ENCODE measurements at places on chromosomes 16 and 17. TPM values are rescaled to one million over a fixed set of nuclear protein-coding genes. Genes with fewer than 3 reads are reported as not detected.

DNA sequence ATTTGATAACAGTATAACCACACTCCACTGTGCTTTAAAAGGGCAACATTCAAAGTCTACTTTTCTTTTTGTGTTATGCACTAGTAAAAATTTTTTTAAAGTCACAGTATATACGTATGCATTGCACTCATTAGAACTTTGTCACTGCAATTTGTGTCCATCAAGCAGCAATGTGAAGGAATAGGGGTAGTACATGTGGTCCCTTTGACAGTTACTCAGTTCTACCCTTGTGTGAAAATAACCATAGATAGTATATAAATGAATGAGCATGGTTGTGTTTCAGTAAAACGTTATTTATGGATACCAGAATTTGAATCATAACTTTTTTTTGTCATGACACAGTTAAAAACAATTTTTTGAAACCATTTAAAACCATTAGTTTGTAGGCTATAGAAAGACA lies 30.7 kb downstream of the NFATC3 start:
- DNase-seq: no peak

DNA sequence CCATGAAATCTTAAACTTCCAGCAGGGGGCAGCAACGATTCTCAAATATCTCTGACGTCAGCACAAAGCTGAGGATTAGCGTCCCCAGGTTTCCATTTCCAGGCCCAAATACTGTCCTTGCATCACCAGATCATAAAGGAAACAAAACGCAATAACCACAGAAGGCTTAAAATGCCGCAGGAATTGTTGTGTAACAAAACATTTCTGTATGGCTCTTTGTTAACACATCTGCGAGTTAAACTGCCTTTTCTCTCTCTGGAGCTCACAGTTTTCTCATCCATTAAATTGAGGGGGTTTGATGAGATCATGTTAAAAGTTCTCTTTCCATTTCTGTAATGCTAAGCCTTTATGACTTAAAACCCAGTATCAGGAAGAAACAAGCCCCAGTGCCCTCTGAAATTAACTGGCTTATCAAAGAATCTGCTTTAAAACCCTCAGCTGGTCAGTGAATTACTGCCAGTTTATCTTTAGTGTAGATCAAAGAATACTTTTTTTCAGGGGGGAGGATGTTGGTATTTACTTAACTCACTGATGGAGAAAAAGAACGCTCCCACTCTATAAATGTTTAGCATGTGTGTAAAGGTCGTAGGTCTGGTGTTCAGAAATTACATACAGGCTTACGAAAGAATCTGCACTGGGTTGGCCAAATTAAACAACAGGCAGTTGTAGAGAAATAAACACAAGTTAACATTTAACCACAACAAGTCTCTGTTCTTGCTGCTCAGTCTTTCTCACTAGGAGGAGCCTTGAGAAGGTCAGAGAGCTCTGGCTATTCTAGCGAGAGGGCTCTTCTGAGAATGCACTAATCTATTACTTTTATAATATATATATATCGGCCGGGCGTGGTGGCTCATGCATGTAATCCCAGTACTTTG lies 10.6 kb upstream of the TERF2 start:
- DNase-seq: no peak

DNA sequence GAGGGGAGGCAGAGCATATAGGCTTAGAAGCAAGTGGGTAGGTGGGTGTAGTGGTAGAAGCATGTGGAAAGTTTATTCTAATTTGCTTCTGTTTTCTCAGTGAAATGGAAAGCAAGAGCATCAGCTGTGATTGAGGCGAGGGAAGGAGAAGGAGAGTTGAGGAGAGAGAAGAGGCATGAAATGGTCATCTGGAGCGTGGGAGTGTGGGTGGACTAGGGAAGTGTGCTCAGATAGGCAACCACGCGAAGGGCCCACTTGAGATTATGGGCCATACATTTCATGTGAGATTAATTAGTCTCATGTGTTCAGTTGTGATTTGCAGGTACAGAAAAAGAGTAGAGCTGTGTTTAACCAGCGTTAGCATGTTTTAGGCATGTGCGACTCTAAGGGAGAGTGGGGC lies 20.8 kb upstream of the CDC6 start:
- DNase-seq: no peak

DNA sequence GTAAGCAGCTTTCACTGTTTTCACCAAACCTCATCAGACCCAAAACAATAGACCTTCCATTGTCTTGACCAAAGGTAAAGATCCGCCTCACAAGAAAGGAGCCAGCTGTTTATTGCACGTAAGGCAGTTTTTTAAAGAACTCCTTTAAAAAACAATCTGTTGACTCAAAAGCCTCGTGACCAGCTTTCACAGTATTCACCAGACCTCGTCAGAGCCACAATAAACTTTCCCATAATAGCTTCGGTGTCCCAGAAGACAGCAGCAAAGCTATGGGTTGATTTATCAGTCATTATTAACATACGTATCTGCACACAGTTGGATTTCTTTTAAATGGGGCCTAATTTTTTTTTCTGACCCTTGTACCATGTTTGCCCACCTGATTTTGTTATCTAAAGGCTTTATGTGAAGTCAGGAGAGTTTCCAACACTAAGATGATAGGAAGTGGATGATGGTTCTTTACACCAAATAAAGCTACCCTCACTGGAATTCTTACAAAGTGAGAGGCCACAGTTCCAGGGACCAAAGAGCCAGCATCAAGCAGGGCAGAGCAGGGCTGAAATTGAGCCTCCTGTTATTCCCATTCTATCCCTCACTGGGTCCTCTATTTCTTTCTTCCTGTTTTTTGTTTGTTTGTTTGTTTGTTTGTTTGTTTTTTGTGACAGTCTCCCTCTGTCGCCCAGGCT lies 17.6 kb upstream of the HELZ start:
- DNase-seq: no peak

GRCh38 chr17:67829331-67829730 lies 4.0 kb downstream of the BPTF start:
- DNase-seq: no peak

DNA sequence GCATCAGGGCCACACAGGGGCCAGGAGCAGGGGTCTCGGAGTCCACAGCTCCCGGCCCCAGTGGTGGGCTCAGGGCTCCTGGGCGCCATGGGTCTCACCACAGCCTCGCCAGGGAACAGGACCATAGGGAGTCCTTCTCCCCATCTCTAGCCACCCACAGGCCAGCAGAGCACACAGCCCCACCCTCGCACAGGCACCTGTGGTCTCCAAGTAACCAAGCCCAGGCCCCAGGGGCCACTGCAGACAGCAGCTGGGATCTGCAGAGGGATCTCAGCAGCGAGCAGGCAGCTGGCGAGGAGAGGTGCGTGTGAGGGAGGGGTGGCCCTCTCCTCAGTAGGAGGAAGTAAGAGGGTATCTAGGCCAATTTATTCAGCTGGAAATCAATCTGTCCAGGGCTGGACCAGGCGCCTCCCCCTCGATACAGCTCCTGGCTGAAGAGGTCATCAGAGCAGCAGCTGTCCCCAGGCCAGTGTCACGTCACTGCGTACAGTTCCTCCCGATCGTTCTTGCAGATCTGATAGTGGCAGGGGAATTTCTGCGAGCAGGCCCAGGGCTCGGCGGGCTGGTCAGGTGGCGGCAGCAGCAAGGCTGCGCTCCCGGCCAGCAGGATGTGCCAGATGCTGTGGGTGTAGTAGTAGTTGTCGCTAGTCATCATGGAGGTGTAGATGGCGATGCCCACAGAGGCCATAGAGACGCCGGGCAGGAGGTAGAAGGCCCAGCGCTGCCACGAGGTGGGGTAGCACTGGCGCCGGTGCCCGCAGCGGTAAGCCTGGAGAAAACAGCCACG lies 1.4 kb upstream of the MRPL28 start:
- DNase-seq: no peak

- DNase-seq: peak; percentile 66
Observed at GRCh38 chr16:30949650-30950515, 1.0 kb downstream of the ORAI3 start.

DNA sequence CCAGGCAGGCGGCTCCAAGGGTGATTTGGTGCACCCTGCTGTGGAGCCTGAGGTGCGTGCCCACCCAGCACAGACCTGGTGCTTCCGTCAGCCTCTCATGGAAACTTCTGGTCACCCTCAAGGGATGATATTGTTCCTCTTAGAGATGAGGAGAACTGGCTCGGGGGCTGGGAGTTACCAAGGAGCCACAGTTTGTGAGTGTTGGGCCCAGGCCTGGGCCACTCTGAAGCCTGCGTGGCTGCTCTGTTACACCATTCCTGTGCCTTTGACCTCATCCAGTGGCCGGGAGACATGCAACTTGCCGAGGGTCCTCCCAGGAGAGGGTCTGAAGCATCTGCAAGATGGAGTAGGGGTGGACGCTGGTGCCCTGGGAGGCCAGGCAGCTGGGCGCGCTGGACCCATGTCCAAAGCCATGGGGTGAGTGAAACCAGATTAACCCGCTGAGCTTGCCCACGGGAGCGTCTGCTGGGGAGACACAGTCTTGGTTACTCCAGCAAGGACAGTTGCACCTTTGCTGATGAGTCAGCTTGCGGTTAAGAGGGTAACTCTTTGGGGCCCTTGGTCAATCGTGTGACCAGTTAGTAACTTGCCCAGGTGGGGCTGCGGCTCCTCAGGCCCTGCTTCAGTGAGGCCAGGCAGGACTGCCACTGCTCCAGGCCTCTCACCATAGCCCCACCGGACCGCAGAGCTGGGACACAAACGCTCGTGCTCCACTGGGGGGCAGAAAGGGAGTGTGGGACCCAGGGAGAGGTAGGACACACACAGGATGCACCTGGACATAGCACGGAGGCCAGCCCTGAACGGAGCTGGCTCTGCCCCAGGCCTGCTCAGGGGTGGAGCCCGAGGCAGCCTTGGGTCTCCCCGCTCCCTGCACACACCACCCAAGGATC lies 7.5 kb downstream of the C16orf90 start:
- DNase-seq: no peak

FOXJ1 gene
- 5.8 TPM for total RNA-seq

PYY gene
- not detected for total RNA-seq

CHAD gene
- total RNA-seq: not detected

Measured in activated naive CD8-positive, alpha-beta T cell treated with anti-CD3 and anti-CD28 coated beads, Interleukin-2, amount 10 ng/mL, durations not matched to agents 7 days and 5 days (primary cell).